ENCODE measurements at places on chromosomes 6 and 20.
A peak's percentile ranks its signal among the peaks of the same experiment; 100 is the strongest.

DNA sequence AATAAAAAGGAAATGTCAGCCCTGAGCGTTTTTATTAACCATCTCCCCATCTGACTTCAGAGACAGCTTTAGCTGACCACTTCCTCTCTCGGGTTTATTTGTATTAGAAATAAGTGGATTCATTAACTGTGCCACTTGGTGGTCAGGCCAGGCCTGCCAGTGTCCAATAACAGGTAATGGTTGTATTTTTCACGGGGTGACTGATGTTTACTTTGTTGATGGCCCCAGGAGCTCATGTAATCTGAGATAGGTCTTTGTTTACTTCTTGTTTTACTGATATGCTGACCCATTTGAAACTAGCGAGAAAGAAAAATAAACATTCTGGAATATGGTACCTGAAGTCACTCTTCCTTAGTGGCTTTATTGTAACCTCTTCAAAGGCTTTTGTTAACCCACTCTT lies 504.3 kb upstream of the SLC35B3 start:
- no peak for DNase-seq

DNA sequence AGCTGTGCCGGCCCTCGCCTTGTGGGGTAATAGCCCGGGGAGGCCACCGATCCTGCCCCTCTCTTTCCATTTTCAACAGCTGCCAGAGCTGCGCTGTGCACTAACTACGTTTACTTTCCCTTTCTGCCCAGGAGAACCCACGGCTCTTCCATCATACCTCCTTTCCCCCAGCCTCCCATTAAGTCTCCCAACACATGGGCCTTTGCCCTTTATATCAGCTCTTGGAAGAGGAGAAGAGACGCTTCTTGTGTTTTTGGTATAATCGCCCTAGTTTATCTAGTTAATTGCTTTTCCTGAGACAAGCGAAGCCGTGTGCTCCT lies 637 bp downstream of the UBR2 start:
- no peak for DNase-seq

DNA sequence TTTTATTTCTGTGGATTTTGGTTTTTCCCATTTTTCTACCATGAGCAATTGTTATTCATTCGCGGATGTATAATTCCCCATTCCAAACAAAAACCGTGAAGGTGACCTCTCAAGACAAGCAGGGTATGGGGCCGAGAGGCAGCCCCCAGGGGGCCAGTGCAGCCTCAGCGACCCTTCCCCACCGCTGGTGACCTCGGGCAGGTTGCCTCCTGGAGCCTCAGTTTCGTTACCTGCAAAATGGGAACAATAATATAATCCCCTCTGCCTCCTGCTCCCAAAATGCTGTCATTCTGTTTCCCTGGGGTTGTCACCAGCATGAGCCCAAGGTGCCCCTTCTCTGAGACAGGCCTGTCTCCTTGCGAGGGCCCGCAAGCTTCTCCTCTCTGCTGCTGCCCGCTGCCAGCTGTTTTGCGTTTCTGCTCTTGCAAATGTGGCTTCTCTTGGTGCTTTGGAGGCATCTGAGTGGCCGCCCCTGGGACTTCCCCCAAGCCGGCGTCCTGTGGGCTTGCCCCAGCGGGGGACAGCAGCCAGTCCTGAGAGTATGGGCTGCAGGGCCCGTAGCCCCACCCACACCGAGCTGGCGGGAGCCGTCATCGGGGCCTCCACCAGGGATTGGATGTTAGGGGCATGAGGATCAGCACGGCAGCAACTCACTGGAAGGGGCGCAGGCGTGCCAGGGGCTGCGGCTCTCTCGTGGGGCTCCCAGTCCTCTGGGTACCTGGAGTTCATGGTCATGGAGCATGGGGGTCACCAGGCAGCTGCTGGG lies 161.9 kb downstream of the TAF4 start:
- DNase-seq: no peak

DNA sequence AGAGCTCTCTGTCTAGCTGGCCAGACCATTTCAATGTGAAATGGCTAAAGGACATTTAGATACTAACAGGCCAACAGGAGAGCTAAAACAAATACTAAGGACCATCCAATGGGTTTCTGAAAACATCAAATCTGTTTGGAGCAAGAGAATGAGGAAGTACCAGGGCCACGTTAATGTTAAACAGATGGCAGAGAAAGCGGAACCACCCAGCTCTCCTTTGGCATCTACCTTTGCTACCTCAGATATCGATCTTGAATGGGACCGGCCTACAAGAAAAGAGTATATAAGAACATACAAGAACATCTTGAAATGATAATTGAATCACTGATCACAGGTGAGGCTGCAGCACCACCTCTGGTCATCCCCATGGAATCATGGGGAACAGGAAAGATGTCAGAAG lies 31.8 kb downstream of the KCNK5 start:
- no peak for DNase-seq

GRCh38 chr6:128725271-128726233 lies 157.4 kb upstream of the LAMA2 start:
- DNase-seq: no peak

DNA sequence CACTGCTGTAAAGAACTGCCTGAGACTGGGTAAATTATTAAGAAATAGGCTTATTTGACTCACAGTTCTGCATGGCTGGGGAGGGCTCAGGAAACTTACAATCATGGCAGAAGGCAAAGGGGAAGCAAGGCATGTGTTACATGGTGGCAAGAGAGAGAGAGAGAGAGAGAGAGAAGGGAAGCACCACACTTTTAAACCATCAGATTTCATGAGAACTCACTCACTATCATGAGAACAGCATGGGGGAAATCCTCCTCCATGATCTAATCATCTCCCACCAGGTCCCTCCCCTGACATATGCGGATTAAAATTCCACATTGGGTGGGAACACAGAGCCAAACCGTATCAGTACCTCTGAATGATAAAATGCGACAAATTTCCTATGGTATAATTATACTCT lies 203.9 kb upstream of the MARCKS start:
- DNase-seq: no peak

DNA sequence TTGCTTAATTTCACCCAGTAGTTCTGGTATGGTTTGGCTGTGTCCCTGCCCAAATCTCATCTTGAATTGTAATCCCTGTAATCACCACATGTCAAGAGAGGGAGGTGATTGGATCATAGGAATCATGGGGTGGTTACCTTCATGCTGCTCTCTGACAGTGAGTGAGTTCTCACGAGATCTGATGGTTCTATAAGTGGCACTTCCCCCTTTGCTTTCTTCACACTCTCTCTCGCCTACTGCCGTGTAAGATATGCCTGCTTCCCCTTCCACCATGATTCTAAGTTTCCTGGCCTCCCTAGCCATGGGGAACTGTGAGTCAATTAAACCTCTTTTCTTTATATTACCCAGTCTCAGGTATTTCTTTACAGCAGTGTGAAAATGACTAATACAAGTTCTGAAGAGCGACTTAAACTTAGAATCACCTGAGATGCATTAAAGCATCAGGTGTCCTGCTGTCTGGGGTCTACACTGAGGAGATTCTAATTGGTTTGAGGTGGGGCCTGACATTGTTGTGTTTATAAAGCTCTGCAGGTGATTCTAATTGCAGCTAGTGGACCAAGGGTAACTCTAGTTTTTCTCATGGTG lies 82.1 kb upstream of the DTNBP1 start:
- no peak for DNase-seq

- DNase-seq: no peak
These were observed 1.9 kb downstream of the CST7 start for GRCh38 chr20:24950836-24951525.

GRCh38 chr6:74197310-74197709 lies 501.3 kb downstream of the CD109 start:
- DNase-seq: no peak

GRCh38 chr6:133062077-133062476 lies 179.1 kb upstream of the EYA4 start:
- no peak for DNase-seq

DNA sequence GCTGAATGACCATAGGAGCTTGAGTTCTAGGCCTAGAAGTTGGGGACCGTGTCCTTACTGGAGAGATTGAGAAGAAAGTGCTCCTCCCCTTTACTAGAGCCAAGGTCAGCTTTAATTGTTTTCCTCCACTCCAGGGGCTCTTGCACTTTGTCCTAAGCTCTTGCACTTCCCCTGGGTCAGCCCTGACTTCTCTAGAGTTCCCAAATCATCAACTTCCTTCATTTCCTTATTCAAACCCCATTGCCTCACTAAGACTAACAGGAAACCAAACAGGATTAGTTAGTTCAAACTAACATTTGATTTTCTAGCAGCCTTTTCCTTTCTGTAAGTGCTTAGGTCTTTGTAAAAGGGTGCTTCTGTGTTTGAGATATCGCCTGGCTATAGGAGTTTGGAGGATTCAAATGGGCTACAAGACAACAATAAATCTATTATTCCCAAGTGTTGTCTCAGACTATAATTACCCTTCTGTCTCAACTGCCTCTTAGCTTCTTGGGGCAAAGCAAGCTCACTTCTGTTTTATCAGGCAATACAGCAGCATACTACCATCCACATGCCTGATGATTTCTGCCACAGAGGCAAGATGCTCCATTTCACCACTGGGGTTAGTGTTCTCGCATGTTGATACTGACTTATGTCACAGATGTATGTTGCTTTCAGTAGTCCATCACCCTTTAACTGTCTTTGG lies 12.8 kb upstream of the DTNBP1 start:
- DNase-seq: no peak

DNA sequence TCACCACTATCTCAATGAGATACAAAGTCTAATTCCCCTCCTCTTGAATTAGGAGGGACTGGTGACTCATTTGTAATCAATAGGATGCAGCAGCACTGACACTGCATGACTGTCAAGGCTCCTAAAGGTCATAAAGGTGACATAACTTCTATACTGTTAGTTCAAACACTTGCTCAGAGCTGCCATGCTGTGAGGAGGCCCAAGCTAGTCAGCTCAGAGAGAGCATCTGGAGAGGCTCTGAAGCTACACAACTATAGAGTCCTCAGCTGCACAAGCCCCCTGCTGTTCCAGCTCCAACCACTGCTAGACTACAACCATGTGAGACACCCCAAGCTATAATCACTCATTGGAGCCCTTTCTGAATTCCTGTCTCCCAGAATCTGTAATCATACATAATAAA lies 17.0 kb upstream of the HEY2 start:
- DNase-seq: no peak

DNA sequence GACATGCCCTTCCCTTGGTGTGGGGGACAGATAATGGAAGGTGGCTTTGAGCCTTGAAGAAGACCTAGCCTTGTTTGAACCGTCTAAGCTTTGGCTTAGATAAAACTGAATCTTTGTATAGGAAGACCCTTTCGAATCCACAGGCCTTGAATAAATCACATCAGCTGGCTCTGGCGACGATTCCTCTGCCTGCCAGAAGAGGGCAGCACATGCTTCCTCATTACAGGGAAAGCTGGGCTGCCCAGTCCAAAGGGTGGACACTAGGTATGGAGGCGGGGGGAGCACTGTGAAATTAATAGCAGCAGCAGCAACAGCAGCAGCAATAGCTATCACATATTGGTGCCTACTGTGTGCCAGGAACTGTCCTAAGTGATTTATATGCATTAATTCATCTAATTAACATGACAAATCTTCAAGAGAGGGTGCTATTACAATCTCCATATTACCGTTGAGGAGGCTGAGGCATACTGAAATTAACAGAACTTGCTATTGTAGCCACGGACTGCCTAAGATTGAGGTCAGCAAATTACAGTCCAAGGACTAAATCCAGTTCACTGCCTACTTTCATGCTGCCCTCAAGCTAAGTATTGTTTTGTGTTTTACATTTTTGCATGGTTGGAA lies 85.1 kb downstream of the CLIC5 start:
- DNase-seq: no peak

DNA sequence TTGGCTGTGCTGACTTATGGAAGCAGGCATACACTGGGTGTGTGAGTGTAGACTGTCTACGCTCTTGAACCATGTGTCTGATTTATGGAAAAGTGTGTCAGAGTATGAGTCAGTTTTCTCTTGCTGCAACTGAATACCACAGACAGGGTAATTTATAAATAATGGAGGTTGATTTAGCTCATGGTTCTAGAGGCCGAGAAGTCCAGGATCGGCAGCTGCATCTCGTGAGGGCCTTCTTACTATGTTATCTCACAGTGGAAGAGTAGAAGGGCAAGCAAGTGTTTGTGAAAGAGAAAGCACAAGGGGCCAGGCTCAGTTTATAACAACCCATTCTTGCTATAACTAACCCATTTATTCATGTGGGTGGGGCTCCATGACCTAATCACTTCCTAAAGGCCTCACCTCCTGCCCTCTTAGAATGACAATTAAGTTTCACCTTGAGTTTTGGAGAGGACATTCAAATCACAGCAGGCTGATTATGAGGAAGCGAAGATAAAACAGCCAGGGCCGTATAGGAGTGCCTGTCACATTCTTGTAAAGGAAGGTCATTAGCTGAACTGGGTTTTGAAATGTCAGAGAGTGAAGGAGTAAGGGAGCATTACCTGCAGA lies 6.7 kb downstream of the GPR31 start:
- peak; percentile 84 for DNase-seq

GRCh38 chr6:135002229-135002844 lies 52.3 kb downstream of the HBS1L start:
- no peak for DNase-seq

GRCh38 chr6:81987293-81987692 lies 234.8 kb upstream of the TENT5A start:
- DNase-seq: no peak

DNA sequence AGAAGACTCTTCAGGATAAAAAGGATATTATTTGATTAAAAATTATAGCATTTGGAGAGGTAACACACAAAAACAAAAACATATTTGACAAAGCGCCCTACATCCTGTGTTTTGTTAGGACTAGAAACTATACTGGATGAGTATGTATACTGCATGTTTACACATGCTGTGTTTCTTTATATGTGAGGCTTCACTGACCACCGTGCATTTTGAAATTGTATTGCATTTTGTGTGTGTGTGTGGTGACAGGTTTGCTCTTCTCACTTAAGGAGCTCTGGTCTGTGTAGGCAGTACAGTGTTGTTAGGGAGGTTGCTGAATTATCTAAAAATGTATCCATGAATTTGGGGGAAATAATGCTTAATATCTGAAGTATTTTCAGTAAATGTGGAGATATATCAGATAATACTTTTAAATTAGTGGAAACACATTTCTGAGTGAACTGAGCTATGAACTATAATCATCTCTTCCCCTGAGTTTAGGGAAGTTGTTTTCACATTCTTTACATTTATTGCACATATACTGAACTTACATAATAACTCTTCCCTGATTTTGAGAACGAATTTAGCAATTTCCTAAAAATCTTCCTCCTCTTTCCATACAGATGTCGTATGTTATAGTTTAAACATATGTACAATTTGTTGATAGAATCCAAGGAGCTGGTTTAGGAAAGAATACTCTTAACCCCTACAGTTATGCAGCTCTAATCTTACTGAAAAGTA lies 43.3 kb downstream of the TMEM170B start:
- no peak for DNase-seq

Measured in GM12864 (cell line).